WTC11 (cell line): ENCODE measurements at places on chromosomes 6 and 20.

DNA sequence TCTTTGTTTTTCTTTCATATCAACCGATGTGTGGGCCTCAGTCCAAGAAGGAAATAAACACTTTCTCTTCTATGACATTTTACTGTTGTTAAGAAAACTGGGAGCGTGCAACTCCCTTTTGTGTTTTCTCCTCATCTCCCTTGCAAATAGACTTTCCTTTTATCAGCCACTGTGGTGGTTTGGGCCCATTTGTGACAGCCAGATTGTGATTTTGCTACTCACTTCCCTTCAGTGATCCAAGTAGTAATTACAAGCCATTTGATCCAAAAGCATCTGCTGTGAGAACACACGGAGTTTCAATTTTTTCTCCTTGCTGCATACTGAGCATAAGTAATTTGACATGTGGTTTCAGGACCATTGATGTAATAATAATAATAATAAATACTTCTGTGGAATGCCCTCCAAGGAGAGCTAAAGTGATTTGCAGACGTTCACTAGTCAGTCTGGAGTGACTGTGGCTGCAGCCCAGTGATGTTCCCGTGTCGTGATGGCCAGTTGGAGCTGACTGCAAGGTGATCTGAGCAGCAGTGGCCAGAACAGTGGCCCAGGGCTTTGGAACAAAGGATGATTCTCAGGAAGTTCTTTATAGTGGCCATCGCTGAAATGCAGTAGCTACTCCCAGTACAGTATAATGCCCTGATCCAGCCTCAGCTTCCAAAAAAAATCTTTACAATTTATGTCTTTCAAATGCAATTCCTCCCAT, 91.9 kb upstream of the CLDN20 start:
- H3K27ac ChIP-seq: peak overlapping the region; percentile 69
- H3K27me3 ChIP-seq: no peaks in the 10 kb centered on the region
- DNase-seq: no peak
- H3K4me3 ChIP-seq: no peak overlapping the region
- peaks cover 33% of the 10 kb centered on the region for H3K4me1 ChIP-seq
- H3K36me3 ChIP-seq: no peaks in the 10 kb centered on the region

DNA sequence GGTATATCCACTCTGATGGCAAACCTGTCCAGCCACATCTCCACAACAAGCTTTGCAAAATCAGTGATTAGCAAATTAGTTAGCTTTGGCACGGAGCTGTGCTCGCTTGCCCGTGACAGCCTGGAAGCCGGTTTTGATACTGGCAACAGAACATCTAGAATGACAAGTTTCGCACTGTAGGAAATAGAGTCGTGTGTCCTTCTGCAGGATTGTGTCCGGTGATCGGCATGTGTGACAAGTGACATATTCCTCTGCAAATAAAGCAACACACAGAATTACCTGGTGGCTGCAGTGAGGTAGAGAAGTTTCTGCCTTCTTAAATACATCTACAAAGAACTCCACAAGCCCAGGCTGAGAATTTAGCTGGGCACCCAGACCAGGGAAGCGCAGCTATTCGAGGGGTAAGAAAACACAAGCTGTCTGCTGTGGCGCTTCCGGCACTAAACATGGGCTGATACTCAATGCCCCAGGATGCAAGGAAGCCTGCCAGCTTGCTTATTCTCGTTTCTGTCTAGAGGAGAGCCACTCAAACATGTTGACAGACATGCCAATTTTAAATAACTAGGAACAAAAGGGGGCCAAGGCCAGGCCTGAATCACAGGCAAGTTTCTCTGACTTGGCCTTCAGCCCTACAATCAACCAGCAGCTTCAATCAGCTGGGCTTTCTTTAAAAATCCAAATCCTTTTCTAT, 22.2 kb downstream of the EIF2S2 start:
- peak overlapping the region; percentile 53 for H3K27ac ChIP-seq
- H3K27me3 ChIP-seq: no peaks in the 10 kb centered on the region
- no peak for DNase-seq
- H3K4me1 ChIP-seq: no peaks in the 10 kb centered on the region
- peaks cover 66% of the 10 kb centered on the region for H3K36me3 ChIP-seq

- DNase-seq: no peak
- H3K4me1 ChIP-seq: peaks cover 61% of the 10 kb centered on the region
- H3K27ac ChIP-seq: peak overlapping the region; percentile 99
- peak overlapping the region; percentile 61 for H3K4me3 ChIP-seq
- H3K36me3 ChIP-seq: no peaks in the 10 kb centered on the region
Measured at GRCh38 chr6:166365806-166366205, 16.9 kb downstream of the MPC1 start.

DNA sequence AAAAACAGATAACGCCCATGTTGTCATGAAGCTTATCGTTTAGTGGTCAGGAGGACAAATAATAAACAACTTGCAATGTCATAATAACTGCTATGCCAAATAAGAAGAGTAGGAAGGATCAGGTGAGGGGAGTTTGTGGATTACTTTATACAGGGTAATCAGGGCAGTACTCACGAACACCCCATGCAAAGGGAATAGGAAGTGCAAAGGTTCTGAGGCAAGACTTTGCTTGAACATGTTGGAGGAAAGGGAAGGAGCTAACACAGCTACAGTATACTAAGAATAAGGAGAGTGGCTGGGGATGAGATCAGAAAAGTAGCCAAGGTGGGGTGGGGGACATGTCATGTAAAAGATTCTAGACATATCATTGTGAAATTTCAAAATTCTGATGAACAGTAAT, 292.0 kb upstream of the RUNX2 start:
- no peak overlapping the region for H3K4me3 ChIP-seq
- no peak for DNase-seq
- H3K36me3 ChIP-seq: no peaks in the 10 kb centered on the region

DNA sequence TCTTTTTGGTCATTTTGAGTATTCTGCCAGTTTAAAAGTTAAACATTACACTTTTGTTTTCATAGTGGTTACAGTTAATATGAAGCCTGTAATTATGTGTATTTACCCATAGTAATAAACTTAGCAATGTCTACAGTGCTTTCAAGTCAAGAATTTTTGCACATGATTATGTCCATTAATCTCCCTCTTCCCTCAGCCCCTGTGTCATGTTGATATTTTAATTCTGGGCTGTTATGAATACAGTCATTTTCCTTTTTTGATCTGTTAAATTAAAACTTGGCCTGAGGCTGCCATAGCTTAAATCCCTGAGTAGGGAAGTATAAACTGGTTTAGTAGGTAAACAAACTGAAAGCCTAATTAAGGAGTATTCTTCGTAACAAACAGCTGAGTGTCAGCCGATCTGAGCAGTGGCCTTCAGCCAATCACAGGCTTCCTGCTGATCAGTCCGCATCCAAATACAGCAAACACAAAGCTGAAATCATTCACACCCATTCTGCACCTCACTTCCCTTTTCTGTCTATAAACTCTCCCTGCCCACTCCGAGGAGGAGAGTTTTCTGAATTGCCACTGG, 9.5 kb upstream of the SFT2D1 start:
- DNase-seq: no peak
- H3K4me3 ChIP-seq: no peak overlapping the region
- H3K27me3 ChIP-seq: peaks cover 6% of the 10 kb centered on the region
- H3K36me3 ChIP-seq: peaks cover 13% of the 10 kb centered on the region
- no peak overlapping the region; the same call in 1 of the 2 replicates for H3K27ac ChIP-seq
- H3K4me1 ChIP-seq: peaks cover 14% of the 10 kb centered on the region
